ENCODE measurements at places on chromosomes 2 and 18.

DNA sequence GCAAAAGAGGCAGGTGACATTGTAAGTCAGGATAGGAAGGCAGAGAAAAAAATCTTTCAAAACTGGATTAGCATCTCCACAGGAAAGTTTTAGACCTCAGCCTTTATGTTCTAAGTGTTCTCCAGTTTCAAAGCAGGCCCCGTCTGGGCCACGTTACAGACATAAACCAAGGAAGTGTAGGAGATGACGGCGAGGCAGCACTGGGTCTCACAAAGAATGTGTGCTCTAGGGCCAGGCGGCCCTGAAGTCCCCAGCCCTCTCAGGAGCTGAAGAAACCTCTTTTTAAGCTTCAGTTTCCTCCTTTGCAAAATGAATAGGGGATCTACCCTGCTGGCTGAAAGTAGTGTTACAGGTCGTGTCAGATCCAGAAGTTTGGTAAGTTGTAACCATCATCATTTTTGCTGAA lies 81.7 kb downstream of the SPRED2 start:
- DNase-seq = no peak

DNA sequence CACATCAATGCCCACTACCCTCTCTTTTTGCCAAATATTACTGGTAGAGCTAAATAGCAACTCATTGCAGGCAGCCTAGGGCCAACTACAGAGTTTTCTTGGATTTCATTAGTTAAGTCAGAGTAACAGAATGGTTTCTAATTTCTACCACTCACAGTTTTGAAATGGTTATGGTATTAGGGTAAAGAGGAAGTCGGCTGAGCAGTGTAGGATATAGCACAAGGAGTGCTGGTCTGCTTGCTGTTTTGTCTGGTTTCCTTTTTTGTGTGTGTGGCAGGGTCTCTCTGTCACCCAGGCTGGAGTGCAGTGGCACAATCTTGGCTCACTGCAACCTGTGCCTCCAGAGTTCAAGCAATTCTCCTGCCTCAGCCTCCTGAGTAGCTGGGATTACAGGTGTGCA lies 289.2 kb upstream of the CCDC68 start:
- no peak for DNase-seq

DNA sequence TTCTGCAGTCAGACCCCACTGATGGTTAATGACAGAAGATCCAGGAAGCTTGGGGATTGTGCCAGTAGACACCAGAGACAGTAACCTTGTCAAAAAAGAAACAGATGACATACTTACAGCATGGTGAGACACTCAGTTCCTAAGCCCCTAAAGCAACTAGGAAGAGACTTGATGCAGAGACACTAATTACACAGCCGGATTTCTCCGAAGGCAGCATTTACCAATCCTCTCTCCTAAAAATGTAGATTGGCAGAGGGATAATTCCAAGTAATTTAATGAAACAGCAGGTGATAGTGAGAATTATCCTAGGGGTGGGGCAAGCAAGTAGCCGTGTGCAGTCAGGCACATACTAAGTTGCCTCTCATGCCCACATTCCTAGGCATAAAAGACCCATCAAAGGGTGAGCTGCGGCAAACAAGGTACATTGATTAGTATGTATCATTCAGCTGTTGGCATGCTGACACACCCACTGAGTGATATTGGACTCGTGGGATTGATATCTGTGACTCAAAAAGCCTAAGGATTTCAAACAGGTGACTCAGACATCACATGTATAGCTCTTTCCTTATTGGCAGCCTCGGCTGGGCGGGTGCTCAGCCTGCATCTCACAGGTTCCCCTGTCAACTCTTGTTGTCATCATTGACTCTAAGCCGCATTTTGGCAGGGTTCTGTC lies 296.7 kb upstream of the ATP5MC3 start:
- no peak for DNase-seq

- DNase-seq = no peak
Measured at GRCh38 chr2:239552213-239552926, 151.6 kb upstream of the HDAC4 start.

DNA sequence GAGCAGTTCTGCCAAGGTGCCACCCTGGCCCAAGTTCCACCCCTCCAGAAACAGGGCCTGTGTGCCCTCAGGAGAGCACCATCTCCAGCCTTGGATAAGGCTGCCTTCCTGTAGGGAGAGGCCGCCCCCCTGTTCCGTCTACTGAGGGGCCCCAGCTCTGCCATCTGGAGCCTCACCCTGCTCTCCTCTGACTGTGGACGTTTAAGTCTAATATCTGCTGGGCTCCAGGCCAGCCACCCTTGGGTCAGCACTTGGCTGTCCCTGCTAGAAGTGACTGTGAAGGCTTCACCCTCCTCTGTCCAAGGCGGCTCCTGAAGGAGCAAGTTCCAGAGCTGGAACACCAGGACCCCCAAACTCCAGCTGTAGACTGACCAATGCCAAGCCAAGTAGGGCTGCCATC lies 26.3 kb downstream of the RHOB start:
- no peak for DNase-seq

DNA sequence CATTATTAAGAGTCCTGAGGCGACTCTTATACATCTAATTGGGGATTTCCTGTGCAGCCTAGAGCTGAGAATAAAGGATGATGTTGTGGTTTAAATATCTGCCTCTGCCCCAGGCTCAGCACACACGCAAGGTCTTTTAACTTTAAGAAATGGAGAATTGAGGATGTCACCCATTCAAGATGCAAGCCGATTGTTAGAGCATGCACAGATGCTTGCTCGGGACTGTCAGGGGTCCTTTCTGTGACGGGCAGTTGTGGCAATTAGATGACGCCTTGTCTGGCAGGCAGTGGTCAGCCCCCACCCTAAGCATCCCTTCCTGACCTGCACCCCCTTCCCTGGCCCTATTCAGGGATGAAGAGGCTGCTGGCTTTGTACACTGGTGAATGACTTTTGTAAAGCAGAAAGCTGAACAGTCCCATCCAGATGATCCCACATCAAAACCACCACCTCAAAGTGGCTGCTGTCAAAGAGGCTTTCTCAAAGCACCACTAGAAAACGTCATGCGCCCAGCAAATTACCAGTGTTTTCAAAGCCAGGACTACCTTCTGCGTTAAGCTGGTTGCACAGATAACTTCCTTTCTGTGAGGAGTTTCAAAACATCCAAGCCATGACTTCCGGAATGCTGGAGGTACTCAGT lies 23.7 kb downstream of the FAM178B start:
- DNase-seq = no peak
